Vagina (tissue), 2 donors: ENCODE measurements at places on chromosomes 5 and 9. TPM values are rescaled to one million over a fixed set of nuclear protein-coding genes. Genes with fewer than 3 reads are reported as not detected.

MELK gene
- 2.9 TPM for total RNA-seq

WDR38 gene
- total RNA-seq: not detected

NUDCD2 gene
- 4.4 TPM for total RNA-seq

STC2 gene
- 2.9 TPM for total RNA-seq

TAF11L4 gene
- total RNA-seq: not detected

LRRC19 gene
- total RNA-seq: not detected

TAF11L5 gene
- total RNA-seq: not detected

ADAMTS2 gene
- 17.4 TPM for total RNA-seq

LSM11 gene
- total RNA-seq: 3.9 TPM

DMRTA1 gene
- total RNA-seq: 0.25 TPM

DNA sequence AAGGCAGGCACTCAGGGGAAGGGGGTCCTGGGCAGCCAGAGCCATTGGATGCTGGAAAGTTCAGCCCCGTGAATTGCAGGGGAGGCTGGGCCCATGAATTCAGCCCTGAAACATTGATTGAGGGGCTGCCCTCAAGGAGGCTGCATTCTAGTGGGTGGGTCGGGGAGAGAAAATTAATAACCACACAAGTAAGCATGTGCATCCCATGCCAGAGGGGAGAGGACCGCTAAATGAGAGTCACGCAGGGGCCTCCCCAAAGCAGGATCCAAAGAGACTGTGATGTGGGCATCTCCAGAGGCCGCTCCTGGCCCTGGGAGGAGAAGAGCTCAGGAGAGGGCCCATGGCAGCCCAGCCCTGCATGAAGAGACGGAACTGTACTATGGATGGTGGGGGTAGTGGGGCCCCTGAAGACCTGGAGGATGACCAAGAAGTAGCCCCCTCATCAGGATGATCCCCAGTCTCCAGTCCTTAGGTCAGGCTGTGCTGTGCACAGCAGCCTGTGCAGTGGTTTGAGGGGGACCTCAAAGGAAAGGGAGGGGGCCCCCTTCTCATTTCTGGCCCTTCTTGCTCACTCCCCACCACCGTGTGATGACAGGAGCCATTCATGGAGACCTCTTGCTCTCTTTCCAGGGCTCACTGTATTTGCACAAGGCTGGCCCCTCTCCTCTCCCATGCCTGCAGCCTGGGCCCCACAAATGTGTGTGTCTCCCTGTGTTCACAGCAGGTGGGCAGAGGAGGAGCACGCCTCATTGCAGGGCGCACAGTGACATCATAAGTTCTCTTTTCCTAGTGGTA, 233.6 kb upstream of the IRX1 start:
- DNase-seq: peak; percentile 77

DNA sequence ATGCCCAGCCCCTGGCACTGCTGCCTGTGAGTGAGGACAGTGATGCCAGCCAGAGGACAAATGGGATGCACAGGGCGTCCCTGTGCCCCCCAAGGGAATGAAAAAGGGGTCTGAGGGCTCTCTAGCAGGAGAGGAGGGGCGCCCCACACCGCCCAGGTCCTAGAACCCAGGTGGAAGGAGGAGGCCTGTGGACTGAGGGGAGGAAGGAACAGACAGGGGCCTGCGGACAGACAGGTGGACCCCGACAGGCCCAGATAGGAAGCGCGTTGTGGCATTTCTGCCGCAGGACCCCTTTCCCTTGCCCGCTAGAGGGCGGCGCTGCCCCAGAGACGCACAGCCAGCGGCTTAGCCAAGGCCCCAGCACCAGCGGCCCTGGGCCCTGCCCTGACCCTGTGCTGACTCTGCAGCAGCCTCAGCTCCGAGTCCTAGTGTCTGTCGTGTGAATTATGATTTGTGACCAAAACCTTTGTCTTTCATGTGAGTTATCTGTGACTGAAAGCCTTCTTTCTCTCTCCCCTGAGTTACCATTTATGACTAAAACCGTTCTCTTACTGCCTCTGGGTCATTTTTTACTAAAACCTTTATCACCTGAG, 30.7 kb downstream of the TRIP13 start:
- no peak for DNase-seq

DNA sequence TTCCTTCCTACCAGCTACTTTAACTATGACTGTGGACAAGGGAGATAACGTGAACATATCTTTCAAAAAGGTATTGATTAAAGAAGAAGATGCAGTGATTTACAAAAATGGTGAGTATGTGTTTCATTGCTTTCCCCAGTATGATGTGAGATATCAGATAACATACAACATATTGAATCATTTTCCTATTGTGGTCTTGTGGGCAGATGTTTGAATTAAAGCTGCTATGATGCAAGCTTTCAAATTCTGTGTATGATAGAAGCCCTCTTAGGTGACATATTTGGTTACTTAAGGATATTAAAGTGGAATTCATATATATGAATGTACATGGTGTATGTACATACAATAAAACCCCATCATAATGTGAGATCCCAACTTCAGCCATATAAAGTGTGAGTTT, 59.5 kb downstream of the TEK start:
- DNase-seq: no peak

DNA sequence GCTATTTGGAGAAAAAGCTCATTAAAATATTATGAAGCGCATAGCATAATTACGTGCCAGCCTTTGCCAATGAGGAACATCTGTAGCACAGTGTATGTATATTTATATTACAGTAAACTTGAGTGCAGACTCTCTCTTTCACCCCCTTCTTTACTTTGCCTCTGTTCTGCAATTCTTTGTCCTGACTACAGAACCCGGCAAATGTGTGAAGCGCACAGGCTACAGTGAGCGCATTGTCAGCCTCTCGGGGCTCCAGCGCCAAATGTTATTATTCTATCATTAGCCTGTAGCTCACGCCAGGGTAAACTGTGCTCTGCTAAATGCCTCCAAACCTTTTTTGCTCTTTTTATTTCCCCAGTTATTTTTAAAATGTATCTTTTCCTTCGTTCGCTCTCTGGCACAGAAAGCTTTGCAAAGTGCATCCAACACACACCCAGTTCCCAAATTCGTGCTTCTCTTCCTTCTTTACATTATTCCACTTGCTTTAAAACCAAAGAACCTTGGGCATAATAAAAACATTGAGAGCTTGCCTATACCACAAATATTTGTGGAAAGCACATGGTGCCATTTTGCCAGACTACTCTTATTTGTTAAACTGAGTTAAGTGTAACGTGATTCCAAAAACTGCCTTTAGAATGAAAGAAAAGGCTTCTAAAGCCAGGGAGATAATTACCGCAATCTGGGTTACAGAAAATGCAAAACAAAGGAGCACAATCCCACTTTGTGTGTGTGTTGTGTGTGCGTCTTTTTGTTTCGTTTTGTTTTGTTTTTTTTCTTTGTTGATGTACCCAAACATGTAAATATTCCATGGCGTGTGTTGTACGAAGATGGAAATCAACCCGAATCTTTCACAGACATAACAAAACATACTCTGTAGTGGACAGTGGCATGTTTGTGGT, 164.1 kb upstream of the MPDZ start:
- no peak for DNase-seq

- no peak for DNase-seq
Observed at GRCh38 chr9:16243798-16244197, 626.7 kb downstream of the BNC2 start.

DNA sequence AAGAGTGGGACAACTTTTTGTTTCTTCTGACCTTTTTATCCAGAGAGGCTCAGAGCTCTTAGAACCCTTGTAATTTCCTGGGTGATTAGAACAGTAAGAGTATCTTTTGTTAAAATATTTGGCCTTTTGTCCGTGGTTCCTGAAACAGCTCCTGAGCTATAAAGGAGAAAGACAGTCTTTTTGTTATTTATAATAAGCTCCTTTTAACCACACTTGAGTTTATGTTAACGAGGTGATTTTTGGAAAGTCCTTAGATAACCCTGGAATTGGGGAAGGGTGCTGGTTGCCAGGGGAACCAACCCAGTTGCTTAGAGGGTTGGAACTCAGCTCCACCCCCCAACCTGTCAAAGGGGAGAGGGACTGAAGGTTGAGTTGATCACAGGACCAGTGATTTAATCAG, 4.8 kb downstream of the ZNF483 start:
- DNase-seq: no peak

DNA sequence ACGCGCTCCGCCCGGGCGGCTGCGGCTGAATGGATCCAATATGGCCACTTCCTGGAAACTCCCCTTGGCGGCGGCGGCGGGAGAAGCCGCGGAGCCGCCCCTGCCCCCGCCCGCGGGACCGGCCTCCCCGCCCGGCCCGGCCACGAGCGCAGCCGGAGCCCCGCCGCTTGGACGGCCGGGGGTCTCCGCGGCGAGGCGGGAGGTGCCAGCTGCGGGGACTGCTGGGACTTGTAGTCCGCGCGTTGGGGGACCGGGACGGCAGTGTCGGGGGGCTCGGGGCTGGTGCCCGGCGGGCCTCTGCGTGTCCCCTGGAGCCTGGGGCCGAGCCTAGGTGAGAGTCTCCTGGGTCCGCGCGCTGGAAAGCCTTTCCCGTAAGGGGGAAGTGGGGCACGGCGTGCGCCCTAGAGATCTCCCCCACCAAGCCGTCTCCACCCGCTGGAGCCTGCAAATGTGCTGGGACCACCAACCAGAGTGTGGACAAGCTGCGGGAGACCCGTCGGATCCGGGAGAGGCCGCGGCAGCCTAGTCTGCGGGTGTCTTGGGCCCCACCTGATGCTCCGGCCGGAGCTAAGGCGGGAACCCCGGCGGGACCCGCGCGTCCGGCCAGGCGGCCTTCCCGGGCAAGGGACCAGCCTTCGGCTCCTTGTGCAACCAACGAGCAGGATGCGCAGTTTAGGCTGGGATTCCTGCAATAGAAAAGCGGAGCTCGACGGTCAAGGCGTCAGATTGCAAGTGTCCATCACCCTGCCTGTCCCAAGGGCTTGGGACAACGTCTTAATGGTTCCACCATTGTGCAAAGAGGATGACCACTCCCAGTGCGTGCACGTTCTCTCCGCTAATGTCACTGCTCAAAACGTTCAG, at the start of gene SEPTIN8:
Gene SEPTIN8 (minus strand): TSS at position 31 of the 861 bp plus-strand sequence. CDS start 102 bp downstream, outside the sequence.
- no peak for DNase-seq

DNA sequence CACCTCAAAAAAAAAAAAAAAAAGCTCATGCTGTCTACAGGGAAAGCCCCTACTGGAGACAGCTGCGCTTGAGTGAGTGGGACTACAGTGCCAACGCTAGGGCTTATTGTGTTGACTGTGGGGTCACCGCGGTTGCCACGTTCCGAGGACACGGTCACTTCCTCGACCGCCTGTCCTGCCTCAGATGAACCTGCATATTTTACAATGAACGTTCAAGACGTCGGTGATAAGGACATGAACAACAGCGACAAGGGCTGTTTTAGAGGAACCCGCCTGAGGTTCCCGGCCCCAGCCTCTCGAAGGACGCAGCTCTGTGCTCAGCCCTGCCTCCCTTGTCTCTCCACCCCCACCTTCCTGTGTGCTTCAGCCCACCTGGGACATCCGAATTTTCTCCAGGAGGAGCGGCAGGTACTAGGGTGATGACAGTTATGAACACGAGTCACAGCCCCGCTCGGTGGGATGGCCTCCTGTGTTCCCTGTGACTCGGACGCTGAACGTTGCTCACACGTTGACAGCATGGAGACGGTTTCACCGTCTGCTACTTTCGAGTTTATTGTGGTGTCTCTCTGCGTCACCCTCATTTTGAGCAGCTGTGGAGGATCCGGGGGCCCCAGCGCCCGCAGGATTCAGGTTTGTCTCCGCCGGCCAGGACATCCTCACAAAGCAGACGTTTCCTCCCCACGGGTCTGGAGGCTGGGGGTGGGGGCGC, 11.3 kb upstream of the DIPK1B start:
- DNase-seq: no peak

DNA sequence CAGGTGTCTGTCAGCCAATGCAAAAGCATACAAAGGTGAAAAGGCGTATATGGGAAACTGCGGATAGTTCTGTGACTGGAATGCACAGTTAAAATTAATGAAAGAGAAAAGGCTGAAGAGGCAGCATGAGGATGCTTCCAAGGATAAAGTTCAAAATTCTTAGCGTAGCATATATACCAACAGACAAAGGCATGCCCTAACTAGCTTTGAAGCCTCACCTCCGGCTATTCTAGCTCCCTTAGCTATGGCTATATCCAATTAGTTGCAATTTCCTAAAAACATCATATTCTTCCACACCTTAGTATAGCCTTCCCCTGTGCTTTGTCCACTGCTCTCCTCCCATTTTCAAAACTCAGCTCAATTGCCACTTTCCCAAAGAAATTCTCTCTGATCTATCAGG, 1.4 kb upstream of the DNAJA1 start:
- no peak for DNase-seq

- no peak for DNase-seq
Observed at GRCh38 chr5:35305336-35306020, 75.2 kb upstream of the PRLR start.

DNA sequence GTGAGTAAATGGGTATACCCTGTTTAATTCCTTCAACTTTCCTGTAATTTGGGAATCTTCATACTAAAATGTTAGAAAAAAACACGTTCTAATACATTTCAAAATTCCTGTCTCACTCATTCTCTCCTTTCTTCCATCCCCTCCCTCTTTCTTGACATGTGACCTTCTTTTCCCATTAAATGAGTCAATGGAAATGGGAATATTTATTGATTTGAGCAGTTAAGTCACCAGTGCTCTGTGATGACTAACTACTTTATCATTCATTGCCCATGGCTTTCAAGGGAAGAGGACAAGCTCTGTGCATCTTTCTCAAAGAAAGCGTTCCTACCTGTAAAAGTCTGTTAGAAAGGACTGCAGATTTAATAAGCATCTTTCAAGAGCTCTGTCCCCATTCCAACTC, 144.4 kb upstream of the MAP3K1 start:
- DNase-seq: no peak

- DNase-seq: no peak
Observed at GRCh38 chr5:7755958-7756357, 95.0 kb downstream of the CFAP90 start.

GRCh38 chr5:4700871-4701270, 439.3 kb upstream of the ADAMTS16 start:
- DNase-seq: no peak

GRCh38 chr5:10515492-10515891, 48.4 kb upstream of the ANKRD33B start:
- DNase-seq: no peak

- DNase-seq: no peak
Observed at GRCh38 chr9:78865737-78866136, 568.8 kb downstream of the PSAT1 start.

GRCh38 chr5:14004598-14005394, 60.3 kb upstream of the DNAH5 start:
- no peak for DNase-seq

DNA sequence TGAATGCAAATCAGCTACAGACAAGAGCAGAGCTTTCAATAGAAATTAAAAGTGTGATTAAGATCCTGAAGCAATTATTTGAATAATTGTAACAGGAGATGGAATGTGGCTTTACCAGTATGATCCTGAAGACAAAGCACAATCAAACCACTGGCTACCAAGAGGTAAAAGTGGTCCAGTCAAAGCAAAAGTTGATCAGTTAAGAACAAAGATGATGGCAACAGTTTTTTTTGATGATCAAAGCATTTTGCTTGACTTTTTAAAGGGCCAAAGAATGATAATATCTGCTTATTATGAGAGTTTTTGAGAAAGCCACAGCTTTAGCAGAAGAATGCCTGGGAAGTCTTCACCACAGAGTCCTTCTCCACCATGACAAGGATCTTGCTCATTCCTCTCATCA, 409.2 kb downstream of the CSNK1G3 start:
- no peak for DNase-seq

GRCh38 chr9:113876151-113876992, at the start of gene ZNF618:
ZNF618 (plus strand) TSS chr9:113876309; CDS start chr9:113876381, 72 bp downstream.
- DNase-seq: no peak

GRCh38 chr5:122816756-122817155, 28.7 kb upstream of the SNX24 start:
- no peak for DNase-seq

- DNase-seq: no peak
Observed at GRCh38 chr5:115209279-115209678, 39.6 kb upstream of the TRIM36 start.

GRCh38 chr9:26061948-26062575, 383.8 kb upstream of the TUSC1 start:
- no peak for DNase-seq
